Foreskin keratinocyte (primary cell): ENCODE measurements at places on chromosomes 5 and 9. TPM values are rescaled to one million over a fixed set of nuclear protein-coding genes. Genes with fewer than 3 reads are reported as not detected.

The RLN1 gene
- total RNA-seq, result 0.18 TPM in 1 of 2 replicates, not detected in the other

The MYOT gene
- total RNA-seq, result 0.18 and 0.20 TPM in 2 replicates

The LRRC19 gene
- total RNA-seq, result not detected in 2 replicates

The IFNA13 gene
- total RNA-seq, result not detected in 2 replicates

The ECSCR gene
- total RNA-seq, result not detected in 2 replicates

The HTR1A gene
- total RNA-seq, result not detected in 2 replicates

The PTGS1 gene
- 1.4 and 3.4 TPM in 2 replicates for total RNA-seq

The ANKRD33B gene
- total RNA-seq, result 1.8 and 4.3 TPM in 2 replicates

The FAM151B gene
- total RNA-seq, result 1.2 and 1.3 TPM in 2 replicates

The IFNK gene
- 55.8 and 72.0 TPM in 2 replicates for total RNA-seq

The F2RL1 gene
- 72.4 and 77.5 TPM in 2 replicates for total RNA-seq

The UGT3A1 gene
- not detected in 2 replicates for total RNA-seq

The CFAP157 gene
- total RNA-seq, result not detected in 2 replicates

The ADRB2 gene
- total RNA-seq, result 20.4 and 36.9 TPM in 2 replicates

The RXRA gene
- total RNA-seq, result 24.1 and 25.2 TPM in 2 replicates

The TMEM215 gene
- not detected in 2 replicates for total RNA-seq

The MTX3 gene
- 15.4 and 16.2 TPM in 2 replicates for total RNA-seq

The FREM1 gene
- not detected in 2 replicates for total RNA-seq

The TSSK1B gene
- total RNA-seq, result 0.10 and 0.14 TPM in 2 replicates

The PCDHAC2 gene
- 3.4 and 4.6 TPM in 2 replicates for total RNA-seq

The C9orf50 gene
- total RNA-seq, result not detected in 2 replicates

The CLIC3 gene
- 0.95 and 1.7 TPM in 2 replicates for total RNA-seq

The CDH10 gene
- total RNA-seq, result 0.11 and 0.24 TPM in 2 replicates

The ZNF883 gene
- 1.6 and 3.3 TPM in 2 replicates for total RNA-seq

The NRG2 gene
- 0.42 and 0.58 TPM in 2 replicates for total RNA-seq

The JAKMIP2 gene
- not detected in 2 replicates for total RNA-seq

The FRMPD1 gene
- 0.03 and 0.04 TPM in 2 replicates for total RNA-seq

The KIAA1191 gene
- total RNA-seq, result 87.1 and 87.5 TPM in 2 replicates
